ENCODE measurements at places on chromosomes 3 and 15.
A peak's percentile ranks its signal among the peaks of the same experiment; 100 is the strongest.

DNA sequence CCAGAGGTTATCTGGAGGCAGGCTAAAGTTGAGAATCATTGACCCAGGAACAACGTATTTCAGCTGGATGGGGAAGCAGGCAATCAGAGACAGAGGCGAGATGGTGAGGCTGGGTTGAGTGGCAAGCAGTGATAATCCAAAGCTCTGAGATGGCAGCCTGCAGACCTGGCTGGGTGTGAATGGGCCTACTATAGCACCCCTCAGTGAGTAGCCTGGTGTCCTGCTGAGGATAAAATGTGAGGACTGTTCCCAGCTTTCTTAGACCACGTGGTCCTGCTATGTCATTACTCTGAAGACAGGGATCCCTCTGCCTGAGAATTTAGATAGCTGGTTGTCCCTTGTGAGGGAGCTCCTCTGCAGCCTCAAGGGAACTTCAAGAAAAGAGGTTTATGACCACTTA, 141.5 kb downstream of the ARPP21 start:
- no peak for DNase-seq

DNA sequence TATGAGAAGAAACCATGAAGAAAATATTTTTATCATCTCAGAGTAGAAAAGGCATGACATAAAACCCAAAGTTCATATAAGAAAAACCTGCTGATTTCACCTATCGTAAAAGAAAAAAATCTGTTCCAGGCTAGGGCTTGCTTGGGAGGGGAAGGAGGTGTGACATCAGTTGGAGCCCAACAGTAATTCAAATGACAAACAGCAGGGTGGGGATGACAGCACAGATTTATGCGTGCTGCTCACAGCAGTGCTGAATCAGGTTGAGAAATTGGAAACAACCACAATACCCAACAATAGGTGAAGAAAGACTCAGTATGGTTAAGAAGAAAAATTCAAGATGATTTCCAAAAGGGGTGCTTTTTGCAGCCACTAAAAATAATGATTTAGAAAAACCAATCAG, 172.4 kb downstream of the PDE8A start:
- no peak for DNase-seq

DNA sequence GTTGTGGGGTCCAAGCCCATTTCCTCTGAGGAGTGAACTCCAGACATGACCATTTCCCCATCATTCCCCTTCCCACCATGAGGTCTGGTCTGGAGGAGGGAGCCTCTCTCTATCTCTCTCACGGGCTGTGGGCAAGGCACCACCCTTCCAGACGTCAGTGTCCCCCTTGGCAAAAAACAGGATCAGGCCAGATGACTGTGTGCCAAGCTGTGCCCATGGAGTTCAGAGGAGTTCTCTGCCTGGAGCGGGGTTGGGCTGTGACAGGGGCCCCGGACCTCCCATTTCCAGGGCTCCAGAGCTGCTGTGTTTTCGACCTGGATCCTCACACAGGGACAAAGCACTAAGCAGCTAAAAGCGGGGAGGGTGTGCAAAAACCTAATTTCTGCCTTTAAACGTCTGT, 124.5 kb downstream of the RAB11A start:
- no peak for DNase-seq

DNA sequence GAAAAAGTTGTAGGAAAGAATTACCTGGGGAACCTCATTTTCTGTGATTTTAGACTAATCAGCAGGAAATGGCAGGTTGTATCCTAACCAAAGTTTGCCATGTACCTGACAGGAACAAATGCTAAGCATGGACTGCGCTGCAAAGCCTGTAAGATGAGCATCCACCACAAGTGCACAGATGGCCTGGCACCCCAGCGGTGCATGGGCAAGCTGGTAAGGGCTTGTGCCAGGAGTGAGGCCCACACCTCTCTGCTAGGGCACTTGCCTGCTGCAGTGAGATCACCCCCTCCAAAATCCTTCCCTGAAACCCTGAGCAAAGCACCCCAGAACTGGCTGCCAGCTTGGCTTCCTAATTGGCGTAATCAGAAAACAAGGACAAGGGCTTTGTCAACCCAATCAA, 102.6 kb downstream of the STAC start:
- no peak for DNase-seq

DNA sequence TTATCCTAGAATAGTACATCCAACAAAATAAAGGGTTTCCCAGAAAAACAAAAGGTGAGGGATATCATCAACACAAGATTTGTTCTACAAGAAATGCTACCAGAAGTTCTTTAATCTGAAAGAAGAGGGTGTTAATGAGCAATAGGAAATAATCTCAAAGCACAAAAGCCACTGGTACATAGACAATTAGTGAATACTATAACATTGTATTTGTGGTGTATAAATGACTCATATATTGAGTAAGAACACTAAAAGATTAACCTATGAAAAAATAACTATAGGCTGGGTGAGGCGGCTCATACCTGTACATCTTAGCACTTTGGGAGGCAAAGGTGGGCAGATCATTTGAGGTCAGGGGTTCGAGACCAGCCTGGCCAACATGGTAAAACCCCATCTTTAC, 210.2 kb upstream of the SLITRK3 start:
- no peak for DNase-seq

DNA sequence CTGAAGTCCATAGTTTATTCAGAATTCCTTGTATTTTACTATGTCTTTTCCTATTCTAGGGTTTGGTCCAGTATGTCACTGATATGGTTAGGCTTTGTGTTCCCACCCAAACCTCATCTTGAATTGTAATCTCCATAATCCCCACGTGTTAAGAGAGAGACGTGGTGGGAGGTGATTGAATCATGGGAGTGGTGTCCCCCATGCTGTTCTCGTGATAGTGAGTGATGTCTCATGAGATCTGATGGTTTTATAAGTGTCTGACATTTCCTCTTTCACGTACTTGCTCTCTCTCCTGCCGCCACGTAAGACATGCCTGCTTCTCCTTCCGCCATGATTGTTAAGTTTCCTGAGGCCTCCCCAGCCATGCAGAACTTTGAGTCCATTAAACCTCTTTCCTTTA, 6.6 kb upstream of the TEX9 start:
- no peak for DNase-seq

GRCh38 chr15:56249092-56249491, 5.4 kb upstream of the RFX7 start:
- no peak for DNase-seq

DNA sequence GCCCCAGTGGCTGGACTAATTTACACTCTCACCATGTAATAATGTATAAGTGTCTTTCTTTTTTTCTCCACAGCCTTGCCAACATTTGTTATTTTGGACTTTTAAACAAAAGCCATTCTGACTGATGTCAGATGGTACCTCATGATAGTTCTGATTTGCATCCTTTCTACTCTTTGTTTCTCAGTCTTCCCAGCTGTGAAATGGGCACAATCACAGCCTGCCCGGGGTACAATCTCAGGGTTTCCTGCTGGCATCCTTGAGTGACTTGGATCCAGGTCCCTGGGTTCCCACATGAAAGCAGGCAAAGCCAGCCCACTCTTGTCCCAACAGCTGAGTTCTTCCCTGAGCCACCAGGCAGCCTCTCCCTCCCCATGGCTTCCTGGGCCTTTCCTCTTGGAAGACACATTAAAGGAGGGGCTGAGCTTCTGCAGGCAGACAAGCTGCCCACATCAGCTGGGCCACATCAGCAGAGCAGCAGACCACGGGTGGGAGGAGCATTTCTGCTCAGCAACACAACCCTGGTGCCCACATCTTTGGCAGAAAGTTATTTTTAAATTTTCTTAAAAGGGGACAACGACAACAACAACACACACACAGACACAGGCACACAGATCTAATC, 82.0 kb downstream of the MYLK start:
- no peak for DNase-seq

DNA sequence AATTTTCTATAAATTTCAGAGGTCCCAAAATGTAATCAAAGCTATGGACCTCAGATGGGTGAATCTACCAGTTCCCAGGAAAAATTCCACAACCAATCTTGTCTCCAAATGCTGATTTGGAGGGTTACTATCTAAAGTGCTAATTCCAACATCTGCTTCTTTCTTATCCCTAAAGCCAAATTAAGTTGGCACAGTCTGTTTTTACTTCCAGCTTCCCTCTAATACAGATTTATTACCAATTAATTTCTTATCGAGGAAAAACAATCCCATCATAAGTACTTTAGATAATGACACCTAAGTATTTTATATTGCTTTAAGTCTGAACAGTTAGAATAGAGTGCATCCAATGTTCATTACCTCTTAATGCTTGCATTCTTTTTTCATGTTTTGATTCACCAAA, 12.9 kb upstream of the TAFA4 start:
- no peak for DNase-seq

GRCh38 chr3:122728756-122729514, 48.3 kb downstream of the PARP14 start:
- no peak for DNase-seq

DNA sequence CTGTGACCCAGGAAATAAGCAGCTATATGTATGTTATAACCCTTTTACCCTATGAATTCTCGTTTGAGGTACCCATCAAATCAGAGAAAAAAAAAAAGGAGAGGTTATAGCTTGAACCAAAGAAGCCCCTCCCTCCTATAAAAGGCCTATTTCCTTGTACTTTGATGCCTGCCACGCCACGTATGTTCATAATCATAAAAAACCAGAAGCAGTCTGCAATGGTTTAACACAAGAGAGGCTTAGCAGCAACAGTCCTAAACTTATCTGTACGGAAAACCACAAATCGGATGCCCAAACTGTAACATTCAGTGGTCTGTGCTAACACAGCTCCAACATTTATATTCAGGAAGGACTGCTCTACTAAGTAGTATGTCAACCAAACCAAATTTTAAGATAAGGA, 21.2 kb downstream of the CCR8 start:
- no peak for DNase-seq

GRCh38 chr3:5054098-5054497, 68.0 kb upstream of the ARL8B start:
- DNase-seq, result no peak

DNA sequence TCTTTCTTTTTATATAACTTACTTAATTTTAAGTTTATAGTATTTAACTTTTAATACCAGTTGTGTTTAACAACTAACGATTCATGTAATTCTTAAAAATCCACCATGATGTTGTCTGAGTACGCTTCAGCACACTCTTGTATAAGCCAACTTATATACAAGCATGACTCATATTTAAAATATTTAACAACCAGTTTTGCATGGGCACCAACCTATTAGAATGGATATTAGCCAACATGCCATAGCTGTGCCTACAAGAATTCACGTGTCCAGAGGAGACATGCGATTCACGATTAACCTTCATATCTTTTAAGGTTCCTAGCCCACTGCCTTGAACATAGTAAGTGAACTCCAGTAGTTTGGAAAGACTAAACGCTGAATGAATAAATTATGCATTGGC, 1023.2 kb downstream of the TBL1XR1 start:
- DNase-seq, result no peak

DNA sequence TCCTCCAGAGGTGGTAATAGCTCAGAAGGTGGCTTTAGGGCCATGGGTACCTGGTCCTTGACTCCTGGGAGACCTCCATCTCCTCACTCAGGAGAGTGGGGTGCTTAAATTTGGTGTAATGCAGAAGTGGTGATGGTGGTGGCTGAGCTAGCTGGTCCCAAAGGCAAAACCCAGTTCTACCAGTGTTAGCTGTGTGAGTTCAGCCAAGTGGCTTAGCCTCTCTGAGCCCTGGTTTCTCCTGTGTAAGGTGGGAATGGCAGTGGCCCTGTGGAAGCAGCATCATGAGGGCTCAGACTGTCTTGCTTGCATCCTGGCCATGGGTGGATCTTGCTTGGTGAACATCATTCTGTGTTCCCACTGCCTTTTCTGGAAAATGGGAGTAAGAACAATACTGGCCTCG, 9.4 kb downstream of the SEMA3F start:
- no peak for DNase-seq

DNA sequence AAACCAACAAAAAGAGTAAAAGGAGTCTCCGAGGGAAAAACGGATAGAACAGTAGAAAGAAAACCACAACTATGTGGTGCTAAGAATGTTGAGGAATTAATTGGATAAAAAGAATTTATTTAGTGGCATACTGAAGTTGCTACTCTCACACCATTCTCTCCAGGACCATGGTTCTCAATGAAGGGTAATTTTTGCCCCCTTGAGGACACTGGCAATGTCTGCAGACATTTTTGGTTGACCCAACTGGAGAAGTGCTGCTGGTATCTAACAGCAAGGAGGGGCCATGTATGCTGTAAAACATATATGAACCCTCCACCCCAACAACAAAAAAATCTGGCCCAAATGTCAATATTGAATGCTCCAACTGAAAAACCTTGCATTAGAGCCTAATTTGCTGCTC, 85.9 kb upstream of the CSPG5 start:
- no peak for DNase-seq

GRCh38 chr15:29066838-29067237, 181.1 kb downstream of the APBA2 start:
- DNase-seq, result no peak

- DNase-seq, result peak; percentile 60
Observed at GRCh38 chr3:183428447-183429211, at the start of gene MCF2L2. Gene MCF2L2 (minus strand): TSS chr3:183428619. CDS start chr3:183427977, 642 bp downstream.

- DNase-seq, result no peak
Observed at GRCh38 chr3:67192466-67192865, 194.4 kb downstream of the KBTBD8 start.

DNA sequence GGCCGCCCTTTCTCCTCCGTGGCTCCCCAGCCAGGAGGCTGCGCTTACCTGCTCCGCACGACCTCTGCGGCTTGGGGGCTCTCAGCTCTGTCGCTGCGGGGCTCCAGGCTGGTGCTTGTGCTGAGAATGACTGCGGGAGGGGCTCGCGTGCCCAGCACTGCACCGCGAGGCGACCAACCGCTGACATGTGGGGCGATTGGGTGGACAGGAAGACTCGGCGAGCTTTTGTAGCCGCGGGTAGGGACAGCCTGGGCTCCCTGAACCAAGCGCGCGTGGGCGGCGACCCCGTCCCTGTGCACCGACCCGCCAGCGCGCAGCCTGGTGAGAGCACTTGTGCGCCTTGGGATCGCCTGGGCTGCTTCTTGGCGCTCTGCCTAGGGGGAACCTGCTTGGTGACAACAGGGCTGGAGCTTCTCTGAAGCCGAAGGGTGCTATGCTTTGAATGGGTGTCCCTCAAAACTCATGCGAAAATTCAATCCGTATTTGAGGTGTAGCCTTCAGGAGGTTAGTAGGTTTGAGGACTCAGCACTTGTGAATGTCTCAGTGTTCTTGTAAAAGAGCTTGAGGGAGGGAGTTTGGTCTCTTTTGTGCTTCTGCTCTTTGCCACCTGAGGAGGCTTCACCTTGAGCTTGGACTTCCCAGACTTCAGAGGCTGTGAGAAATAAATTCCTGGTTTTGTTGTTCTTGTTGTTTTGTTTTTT, 50.4 kb downstream of the IL12A start:
- DNase-seq, result no peak

- DNase-seq, result no peak
Observed at GRCh38 chr15:59994888-59995557, 9.1 kb upstream of the FOXB1 start.

DNA sequence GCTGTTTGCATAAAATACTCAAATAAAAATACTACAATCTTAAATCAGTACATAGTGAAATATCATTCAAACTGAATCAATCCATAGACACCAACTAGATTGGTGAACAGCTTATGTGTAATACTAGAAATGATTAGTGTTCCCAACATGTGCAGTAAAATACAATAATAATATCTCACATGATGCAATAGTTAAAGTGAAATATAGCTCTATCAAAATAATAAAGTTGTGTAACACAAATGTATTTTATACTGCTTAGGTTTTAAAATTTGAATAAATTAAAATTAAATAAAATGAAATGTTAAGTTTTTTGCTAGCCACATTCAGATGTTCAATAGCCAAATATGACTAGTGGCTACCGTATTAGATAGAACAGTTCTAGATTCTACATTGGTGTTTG, 714.1 kb downstream of the ZNF385D start:
- no peak for DNase-seq

- DNase-seq, result no peak
Observed at GRCh38 chr3:105359098-105359762, 7.5 kb upstream of the ALCAM start.

- DNase-seq, result no peak
Observed at GRCh38 chr15:74239051-74239705, 3.1 kb downstream of the CCDC33 start.

Measured in stimulated activated CD8-positive, alpha-beta memory T cell treated with anti-CD3 and anti-CD28 coated beads, Interleukin-15, amount 100 ng/mL, for 4 hours (primary cell).